GM23248 (cell line): ENCODE measurements at places on chromosomes 1 and 21. TPM values are rescaled to one million over a fixed set of nuclear protein-coding genes. Genes with fewer than 3 reads are reported as not detected.

Gene RASAL2
- 9.5 and 10.1 TPM in 2 replicates for polyA plus RNA-seq

Gene TSPAN2
- polyA plus RNA-seq, result 8.1 and 10.1 TPM in 2 replicates

Gene PLD5
- polyA plus RNA-seq, result 0.14 TPM in 1 of 2 replicates, not detected in the other

Gene DDR2
- polyA plus RNA-seq, result 94.7 and 96.1 TPM in 2 replicates

Gene ARTN
- polyA plus RNA-seq, result not detected in 2 replicates

Gene UTP11
- 51.0 and 54.3 TPM in 2 replicates for polyA plus RNA-seq

Gene PGLYRP3
- polyA plus RNA-seq, result not detected in 2 replicates

Gene GBP2
- 3.3 and 4.8 TPM in 2 replicates for polyA plus RNA-seq

Gene PLA2G2C
- not detected in 2 replicates for polyA plus RNA-seq
